Prostate gland (tissue), 2 donors: ENCODE measurements at places on chromosomes 16 and 17. TPM values are rescaled to one million over a fixed set of nuclear protein-coding genes. Genes with fewer than 3 reads are reported as not detected.

DNA sequence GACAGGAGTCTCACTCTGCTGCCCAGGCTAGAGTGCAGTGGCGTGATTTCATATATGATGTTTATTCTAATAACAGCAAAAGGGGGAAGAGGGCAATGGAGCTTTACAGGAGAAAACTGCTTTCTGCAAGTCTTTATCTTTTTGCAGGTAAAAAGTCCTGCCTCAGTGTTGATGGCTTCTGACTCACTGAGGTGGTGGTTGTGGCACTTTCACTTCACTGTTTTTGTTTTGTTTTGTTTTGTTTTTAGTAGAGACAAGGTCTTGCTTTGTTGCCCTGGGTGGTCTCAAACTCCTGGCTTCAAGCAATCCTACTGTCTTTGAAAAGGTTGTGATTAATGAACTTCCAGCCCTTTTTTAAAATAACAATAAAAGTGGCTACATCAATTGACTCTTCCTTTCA lies 68.0 kb upstream of the TBC1D3K start:
- DNase-seq = no peak

GRCh38 chr17:61185385-61185784 lies 214.3 kb upstream of the TBX2 start:
- DNase-seq = no peak

DNA sequence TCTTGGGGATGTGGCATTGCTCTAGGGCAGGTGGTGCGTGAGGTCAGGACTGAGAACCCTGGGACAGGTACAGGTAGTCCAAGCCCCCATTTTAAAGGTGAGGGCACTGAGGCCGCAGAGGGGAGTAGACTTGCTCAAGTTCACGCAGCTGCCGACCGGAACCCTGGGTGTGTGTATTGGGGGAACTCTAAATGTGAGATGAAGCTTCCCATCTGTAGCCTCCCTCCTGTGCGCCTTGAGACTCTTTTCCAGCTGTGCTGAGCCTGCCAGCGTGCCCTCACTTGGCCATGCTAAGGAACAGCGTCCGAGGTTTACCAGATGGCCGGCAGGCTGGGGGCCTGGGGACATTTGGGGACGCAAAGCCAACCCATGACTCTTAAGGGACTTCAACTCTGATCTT lies 79.0 kb upstream of the CDC42EP4 start:
- no peak for DNase-seq

DNA sequence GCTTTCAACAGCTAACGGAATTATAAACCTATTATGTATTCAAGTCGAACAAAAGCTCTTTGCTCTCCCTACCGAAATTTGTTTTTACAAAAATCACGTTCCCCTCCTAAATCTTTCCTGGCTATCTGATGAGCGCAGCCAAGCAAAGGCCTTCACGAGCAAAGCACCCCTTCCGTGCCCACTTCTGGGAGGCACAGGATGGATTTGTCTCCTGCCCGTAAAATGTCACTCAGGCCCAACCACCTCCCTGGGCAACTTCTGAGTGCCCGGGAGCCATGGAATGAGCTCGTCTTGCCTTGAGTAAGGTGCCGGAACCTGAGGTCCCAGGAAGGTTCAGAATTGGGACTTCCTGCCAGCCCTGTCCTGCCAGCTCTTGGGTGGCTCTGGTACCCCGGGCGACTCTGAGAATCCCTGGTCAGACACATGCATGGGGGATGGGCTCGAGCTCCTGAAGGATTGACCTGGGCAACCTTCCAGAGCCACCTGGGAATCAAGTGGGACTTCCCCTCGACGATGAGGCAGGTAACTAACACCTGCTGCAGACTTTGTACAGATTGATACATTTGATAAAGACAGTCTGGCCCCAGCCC lies 19.8 kb downstream of the SLC7A5 start:
- no peak for DNase-seq

GRCh38 chr16:8674413-8675022 lies at the start of gene ABAT:
ABAT (plus strand) TSS chr16:8674617; CDS start chr16:8735740, 61,123 bp downstream.
- peak; percentile 95 for DNase-seq

- no peak for DNase-seq
Observed at GRCh38 chr17:48517478-48517877, 13.3 kb downstream of the HOXB1 start.

- no peak for DNase-seq
Observed at GRCh38 chr16:9235867-9236266, 144.4 kb downstream of the HAPSTR1 start.

DNA sequence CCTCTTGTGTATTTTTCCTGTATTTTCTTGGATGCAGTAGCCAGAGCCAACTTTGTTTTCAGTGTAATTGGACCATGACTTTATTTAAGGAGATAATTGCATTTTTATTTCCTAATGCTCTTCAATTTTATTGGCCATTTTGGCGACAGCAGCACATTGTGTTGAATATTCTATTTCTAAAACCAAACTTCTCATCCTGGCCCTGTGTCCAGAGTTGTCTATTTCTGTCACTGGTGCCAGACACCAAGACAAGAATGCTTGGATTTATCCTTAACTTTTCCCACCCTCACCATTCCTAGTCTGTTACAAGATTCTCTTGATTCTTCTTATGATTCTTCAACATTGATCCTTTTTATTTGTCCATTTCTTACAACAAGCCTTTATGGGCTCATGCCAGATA lies 37.1 kb downstream of the ARHGAP44 start:
- DNase-seq = no peak

- DNase-seq = no peak
Observed at GRCh38 chr16:87376660-87377059, 6.9 kb downstream of the FBXO31 start.

- DNase-seq = no peak
Observed at GRCh38 chr16:74830648-74831047, 56.0 kb upstream of the FA2H start.

DUSP3 gene
- 62.4 TPM for total RNA-seq

KRTAP9-4 gene
- not detected for total RNA-seq

ABCA3 gene
- total RNA-seq = 8.2 TPM

CFAP52 gene
- 1.7 TPM for total RNA-seq

EVI2B gene
- total RNA-seq = 4.6 TPM

DNAAF8 gene
- 7.1 TPM for total RNA-seq
